Muscle of arm (tissue), 14 donors: ENCODE measurements at places on chromosomes 4 and X.

GRCh38 chr4:4558881-4559280 lies 17.0 kb upstream of the STX18 start:
- no peak for DNase-seq

DNA sequence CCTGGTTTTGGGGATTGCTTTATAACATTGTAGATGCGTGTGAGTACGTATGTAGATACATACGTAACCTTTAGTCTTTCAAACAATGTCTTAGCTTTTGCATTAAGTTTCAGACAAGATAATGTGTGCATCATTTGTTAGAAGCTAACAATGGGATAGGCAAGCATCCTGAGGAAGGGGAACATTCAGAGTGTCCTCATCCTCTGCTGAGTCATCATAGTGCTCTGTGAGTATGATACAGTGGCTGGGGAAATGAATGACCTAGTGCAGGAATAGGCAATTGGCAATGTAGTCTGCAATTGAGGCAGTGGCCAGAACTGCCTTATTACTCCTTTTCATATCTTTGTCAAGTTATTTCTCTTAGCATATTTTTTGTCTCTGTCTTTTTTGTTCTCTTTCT lies 7.3 kb downstream of the NAP1L5 start:
- DNase-seq, result no peak

DNA sequence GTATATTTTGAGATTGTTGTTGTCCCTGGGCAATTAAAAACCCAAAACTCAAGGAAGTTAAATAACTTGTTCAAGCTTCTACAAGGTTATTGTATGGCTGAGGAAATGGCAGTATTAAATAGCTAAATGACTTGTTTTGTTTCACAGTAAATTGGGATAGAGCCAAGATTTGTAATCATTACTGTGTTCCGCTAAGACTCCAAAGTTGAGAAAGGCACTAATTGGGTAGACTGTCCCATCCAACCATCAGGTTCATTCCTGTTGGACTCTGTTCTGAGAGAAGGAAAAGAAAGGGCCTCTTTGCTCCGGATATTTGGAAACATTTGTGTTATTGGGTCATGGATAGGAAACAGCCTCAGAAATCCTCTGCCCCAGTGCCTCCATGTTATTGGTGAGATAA lies 82.2 kb downstream of the DCLK2 start:
- no peak for DNase-seq

- no peak for DNase-seq
Measured at GRCh38 chr4:169986369-169986768, 39.8 kb downstream of the MFAP3L start.

DNA sequence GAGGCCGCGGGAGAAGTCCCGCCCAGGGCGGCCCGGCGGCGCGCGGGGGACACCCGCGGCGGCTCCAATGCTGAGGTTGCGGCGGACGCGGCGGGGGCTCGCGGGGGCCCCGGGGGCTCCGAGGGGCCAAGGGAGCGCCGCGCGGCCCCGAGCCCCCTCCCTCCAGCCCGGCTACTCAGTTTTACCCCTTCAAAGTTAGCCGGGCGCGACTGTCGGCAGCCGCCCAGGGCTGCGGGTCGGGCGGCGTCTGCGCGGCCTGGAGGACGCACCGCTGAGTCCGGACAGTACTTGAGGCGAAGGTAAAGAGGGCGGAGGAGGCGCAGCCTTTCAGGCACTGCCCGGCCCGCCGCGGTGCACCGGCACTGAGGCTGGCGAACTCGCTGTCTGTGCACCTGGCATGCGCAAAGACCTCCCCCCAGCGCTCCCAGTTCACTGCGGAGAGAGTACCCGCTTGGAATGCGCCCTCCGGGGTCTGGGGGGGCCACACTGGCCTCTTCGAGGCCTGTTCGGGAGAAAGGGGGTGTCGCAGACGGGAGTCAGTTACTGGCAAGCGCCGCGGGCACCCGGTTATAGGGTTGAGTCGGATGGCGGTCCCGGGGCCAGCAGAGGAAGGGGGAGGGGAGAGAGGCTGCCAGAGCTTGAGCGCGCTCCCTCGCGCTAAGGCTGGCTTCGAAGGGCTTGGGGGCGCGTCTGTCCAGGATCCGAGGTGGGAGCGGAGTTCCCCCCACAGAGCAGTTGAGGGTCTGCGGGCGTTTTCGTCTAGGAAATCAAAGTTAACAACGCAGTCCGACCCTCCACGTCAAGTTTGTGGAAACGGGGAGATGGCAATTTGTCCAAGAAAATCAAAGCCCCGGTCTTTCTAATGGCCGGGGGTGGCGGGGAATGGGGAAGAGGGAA lies 1.1 kb downstream of the PCDH19 start:
- no peak for DNase-seq

DNA sequence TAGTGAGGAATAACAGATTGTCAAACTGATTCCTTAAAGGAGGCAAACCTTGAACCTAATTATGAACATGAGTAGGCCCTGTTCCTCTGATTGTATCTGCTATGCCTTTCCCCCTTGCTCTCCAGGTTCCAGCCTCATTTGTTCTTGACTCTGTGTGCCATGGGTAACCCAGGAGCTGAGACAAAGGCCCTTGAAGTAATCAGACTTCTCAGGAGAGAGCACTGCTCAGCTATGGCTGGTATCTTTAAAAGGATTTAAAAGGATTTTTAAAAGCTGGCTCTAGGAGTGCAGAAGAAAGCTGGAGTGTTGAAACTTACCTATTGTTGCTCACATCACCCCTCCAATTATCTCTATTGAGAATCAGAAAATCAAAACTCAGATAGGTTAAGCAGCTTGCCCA lies 1565.5 kb upstream of the AGA start:
- DNase-seq, result no peak

- DNase-seq, result no peak
Measured at GRCh38 chrX:70504772-70505450, 60.3 kb downstream of the DLG3 start.

GRCh38 chr4:153023139-153023538 lies 87.0 kb downstream of the FHDC1 start:
- DNase-seq, result no peak

GRCh38 chr4:140367738-140368137 lies 5.7 kb upstream of the SCOC start:
- no peak for DNase-seq

DNA sequence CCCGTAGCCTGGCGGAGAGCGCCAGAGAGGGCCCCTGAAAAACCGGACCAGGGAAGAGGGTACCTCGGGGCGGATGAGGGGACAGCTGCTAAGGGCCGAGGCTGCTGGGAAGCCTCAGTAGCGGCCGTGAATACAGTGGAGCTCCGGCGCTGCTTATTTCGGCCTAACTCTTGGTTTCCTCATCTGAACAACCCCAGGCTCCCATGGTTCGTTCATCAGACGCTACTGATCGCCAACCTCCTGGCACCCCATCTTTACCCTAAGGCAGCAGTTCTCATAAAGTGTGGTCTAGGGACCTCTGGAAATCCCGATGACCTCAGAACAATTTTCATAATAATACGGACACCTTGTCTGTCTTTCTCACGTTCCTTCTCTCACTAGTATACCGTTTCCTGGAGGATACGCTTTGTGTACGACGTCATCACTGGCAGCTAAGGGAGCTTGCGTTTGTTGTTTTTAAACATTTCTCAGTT lies 645 bp upstream of the RAB28 start:
- no peak for DNase-seq

- DNase-seq, result no peak
Measured at GRCh38 chrX:80354966-80355465, 65.2 kb upstream of the TENT5D start.
